ENCODE measurements at places on chromosomes 13 and 19.

DNA sequence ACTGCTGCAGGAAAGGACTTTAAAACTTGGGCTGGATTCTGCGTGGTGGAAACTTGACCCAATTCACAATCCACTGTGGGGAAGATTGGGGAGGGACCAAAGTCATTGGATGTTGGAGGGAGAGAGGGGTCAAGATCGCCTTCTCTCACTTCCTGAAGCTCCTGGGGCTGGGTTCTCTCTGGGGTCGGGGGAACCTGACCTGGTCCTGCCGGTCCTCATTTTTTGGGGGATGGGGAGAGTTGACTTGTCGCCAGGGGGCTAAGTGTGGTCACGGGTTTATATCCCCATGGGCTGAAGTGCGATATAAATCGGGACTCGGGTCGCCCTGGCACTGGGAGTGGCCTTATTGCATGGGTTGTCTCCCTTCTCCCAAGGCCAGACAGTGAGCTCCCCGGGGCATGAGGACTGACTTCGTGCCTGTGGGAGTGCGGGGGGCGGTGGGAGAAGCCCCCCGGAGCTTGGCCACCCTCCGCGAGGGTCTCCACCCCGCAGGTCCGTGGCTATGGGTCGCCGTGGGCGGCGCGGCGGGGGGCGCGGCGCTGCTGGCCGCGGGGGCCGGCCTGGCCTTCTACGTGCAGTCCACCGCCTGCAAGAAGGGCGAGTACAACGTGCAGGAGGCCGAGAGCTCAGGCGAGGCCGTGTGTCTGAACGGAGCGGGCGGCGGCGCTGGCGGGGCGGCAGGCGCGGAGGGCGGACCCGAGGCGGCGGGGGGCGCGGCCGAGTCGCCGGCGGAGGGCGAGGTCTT, 6.3 kb downstream of the ICAM5 start:
- no peak for DNase-seq

GRCh38 chr13:111517641-111518010, 197.2 kb downstream of the TEX29 start:
- DNase-seq, result no peak

- no peak for DNase-seq
These were observed 61.2 kb downstream of the CDADC1 start for GRCh38 chr13:49308921-49309408.

DNA sequence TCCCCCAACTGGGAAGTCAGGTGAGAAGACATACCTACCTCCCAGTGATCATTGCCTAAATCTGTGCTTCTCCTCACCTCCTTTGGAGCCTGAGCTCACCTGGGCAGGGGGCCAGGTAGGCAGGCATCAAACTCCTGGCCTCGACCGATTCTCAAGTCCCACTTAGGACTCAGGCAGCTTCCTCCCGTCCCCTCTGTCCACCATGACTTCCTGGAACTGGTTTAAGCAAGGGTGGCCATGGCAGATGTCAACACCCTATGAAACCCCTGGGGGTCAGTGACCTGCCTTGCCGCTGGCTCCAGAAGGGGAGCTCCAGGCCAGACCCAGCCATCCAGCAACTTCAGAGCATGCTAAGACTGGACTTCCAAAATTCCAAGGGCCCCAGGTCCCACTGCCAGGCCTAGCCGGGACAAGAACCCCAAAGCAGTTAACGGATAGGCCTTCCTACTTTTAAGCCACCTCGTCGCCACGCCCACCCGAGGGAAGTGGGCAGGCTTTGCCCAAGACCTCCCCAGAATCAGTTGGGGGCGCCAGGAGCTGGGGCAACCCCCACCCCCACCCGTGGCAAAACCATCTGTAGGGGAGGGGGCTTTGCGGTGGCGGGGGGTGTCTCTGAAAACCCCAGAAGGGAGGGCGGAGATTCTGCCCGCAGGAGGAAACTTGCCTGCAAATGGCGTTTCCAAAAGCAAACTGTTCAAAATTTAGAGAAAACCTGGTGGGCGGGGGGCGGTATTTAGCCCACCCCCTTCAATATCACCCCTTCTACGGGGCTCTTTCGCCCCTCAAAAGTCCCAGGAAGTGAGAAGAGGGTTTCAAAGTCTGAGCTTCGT, 657 bp downstream of the PLIN3 start:
- DNase-seq, result peak; percentile 63

DNA sequence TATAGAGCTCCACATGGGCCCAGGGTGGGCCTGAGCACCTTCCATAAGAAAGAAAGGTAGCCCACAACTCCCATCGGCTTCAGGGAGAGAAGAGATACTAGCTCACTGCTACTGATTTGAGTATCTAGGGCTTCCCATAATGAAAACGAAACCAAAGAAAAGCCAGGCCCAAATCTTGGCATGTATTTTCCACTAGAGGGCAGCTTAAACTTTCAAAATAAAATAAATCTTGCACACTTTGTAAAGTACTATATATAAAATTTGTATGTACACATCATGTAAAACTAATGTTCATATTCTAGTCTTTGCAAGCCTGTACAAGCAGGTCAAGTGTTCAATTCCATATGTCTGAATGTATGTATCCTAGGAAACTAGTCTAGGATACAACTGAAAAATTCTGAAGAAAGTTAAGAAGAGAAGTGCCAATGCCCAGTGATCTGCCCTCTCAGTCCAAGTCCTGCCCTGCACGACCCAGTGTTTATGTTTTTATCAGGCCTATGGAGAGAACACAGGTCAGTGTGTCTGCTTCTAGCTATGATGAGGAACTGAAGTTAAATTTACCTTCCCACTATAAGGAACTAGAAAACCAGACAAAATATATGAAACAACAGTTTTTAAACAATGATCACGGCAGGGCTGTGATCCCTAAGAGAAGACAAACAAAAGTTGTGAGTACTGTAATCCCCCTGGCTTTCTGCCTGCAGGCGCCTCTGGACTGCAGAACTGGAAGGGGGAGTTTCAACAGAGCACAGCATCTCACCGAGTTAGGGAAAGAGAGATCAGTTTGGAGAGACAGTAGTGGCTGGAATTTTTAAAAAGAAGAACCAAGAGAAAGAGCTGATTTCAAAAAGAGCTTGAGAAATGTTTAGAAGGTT, 475.7 kb downstream of the UQCRFS1 start:
- peak; percentile 35 for DNase-seq

DNA sequence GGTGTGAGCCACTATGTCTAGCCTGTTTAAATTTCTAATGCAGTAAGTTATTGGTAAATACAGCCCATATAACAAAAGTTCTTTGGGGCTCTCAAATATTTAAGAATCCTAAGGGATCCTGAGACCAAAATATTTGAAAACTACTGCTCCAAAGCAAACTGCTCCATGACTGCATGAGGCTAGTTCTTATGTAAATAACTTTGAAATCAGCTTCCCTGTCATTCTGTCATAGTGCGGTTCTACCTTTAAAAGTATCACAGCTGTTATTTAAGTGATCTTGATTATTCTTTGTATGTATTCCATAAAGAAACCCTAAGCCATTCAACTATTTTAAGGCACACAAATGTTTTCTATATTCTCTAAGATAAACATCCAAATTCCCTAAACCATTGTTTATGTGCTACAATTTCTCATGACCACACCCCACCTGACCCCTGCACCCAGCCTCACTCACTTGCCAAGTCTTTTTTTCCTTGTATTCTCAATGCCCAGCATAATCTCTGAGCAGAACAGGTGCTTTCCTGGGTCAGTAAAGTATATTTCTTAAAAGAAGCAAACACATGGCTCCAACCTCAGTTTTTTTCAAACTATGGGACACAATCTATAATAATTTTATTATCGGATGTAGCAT, 146.6 kb downstream of the RNF17 start:
- no peak for DNase-seq

DNA sequence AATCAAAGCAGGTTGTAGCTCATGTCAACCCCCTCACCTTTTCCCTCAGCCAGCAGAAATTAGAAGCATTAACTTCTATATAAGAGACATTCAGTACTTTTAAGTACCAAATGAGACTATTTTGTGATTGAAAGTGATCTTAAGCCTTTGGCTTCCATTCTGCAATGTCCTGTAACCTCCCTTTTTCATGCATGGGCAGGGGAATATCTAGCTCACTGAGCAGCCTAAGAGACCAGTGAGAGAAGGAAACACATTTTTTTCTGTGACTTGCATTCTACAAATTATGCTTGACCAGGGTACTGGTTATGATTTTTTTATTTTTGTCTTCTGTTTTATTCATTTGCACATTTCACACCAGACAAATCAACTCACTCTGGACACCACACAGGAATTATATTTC, 369.6 kb downstream of the KCTD12 start:
- DNase-seq, result no peak

- DNase-seq, result no peak
These were observed 1156.7 kb upstream of the PCDH9 start for GRCh38 chr13:68386808-68387207.

DNA sequence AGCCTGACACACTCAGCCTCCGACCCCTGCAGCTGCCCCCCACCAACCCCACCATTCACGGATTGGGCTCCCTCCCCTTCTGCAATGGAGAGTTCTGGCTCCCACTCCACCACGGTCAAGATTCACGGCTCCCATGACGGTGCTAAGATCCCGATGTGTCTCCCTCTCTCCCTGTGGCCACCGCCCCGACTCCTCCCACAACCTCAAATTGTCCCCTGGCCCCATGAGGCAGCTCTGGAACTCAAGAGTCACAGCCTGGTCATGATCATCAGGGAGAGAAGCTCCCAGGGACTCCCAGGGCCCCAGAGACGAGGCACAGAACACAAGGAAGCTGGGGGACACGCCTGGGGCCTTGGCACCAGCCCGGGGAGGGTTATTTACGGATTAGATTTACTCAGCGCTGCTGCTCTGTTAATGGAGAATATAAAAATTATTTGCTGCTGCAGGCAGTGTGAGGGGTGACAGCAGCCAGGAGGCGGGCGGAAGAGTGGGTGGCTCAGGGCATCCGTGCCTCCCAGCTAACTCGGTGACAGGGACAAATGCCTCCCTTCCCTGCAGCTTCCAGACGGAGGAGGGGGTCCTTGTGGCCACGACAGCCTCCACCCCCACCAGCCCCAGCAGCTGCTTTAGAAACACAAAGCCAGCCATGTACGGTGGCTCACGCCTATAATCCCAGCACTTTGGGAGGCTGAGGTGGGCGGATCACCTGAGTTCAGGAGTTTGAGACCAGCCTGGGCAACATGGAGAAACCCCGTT, 184.2 kb downstream of the PTPRS start:
- no peak for DNase-seq

- DNase-seq, result no peak
These were observed 26.5 kb downstream of the RANBP3 start for GRCh38 chr19:5951338-5951861.

DNA sequence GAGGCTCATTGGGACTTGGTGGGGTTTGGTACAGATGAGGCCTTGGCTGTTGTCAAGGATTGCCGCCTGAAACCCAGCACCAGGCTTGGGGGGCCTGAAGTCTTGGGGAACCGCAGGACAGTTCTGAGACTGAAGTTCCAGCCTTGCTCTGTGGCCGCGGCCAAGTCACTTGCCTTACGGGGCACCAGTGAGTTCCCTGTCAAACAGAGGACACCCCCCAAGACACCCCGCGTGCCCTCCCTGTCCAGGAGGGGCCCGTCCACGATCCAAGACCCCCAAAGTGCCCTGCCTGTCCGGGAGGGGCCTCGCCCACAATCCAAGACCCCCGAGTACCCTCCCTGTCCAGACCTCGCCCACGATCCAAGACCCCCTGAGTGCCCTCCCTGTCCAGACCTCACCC, 2.5 kb downstream of the CDC34 start:
- no peak for DNase-seq

DNA sequence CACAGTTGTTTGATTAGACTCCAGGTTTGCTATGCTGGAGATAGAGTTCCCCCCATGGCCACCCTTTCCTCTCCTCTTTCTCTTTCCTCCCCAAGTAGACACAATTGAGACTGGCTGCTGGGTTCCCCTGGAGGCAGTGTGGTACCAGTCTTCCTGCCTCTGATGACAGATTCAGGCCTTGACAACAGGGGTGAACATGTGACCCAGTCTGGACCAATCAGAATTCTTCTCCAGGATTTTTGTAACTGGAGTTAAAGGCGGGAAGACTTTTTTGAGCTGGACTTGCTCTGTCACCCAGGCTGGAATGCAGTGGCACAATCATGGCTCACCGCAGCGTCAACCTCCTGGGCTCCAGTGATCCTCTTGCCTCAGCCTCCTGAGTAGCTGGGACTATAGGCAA, 48.7 kb downstream of the CCNE1 start:
- DNase-seq, result no peak

DNA sequence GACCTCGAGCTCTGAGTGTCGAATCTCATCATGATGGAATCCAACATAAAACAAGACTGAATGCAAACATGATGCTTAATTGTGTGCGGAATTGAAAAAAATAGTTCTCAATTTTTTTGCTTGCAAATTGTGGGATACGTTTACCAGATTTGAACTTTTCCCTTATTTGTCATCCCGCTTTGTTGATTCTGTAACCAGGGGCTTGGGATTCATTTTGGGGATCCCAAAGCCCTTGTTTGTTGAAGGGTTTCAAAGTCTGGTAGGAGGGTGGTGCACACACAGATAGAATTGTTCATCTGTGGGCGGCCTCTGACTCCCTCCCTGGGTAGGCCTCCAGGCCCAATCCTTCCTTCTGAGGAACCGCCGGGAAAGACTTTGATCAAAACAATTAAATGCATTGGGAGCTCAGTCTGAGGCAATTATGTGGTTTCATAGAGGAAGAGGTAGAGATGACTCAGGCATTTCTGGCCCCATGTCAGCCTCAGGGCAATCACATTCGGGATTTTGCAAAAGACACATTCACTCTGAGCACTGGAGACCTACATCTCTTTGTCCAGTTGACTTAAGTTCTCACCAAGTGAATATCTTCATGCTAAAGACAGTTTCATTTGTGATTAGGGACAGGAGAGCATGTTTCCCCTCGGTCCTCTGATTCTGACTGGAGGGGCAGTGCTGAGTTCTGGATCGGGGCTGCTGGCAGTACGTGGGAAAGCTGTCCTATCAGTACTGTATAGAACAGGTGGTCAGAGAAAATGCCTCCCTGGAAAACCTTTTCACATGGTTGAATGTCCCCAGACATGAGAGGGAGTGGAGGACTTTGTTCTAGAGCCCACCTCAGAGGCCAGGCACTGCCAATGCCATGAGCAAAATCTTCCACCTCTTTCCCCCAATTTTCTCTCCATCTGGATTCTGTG, 27.8 kb upstream of the IGFL4 start:
- no peak for DNase-seq

GRCh38 chr19:45564131-45564780, 20.3 kb downstream of the OPA3 start:
- DNase-seq, result no peak

DNA sequence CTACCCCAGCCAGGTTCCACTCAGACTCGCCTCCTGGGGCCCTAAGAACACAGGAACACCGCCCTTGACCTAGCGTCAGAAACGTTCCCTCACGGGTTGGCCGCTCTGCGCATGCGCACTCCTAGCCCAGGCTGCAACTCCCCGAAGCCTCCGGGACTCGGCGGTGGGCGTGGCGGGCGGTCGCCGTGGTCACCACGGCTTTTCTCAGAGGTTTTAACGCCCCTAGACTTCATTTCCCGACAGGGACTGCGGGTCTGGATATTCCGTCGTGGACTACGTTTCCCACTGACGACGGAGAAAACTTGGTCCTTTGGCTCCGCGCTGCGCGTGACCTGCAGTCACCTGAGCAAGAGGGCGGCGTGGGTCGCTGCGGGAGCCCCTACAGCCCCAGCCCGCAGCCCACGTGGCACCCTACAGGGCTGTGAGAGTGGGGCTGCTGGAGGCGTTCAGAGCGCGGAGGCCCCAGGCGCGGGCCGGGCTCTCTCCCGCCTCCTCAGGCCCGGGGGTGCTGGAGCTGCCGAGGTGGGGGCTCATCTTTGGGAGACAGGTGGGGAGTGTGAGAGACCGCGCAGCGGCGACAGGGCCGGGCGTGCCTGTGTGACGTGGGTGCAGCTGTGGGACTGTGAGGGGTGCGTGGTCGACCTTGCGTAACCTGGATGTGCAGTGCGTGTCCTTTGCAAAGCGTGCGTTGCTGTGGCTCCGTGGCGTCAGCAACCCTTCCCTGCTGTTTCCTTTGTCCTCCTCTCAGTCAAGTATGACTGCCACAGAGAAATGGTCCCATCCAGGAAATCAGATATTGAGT, 38.0 kb upstream of the ZNF573 start:
- peak; percentile 53 for DNase-seq

Measured in CD4-positive, alpha-beta T cell treated with Interleukin-21 for 1 hour (primary cell).